SK-N-SH treated with all-trans-retinoic acid at 6 μM for 48 hours (cell line): ENCODE measurements at places on chromosomes 2 and 18.

DNA sequence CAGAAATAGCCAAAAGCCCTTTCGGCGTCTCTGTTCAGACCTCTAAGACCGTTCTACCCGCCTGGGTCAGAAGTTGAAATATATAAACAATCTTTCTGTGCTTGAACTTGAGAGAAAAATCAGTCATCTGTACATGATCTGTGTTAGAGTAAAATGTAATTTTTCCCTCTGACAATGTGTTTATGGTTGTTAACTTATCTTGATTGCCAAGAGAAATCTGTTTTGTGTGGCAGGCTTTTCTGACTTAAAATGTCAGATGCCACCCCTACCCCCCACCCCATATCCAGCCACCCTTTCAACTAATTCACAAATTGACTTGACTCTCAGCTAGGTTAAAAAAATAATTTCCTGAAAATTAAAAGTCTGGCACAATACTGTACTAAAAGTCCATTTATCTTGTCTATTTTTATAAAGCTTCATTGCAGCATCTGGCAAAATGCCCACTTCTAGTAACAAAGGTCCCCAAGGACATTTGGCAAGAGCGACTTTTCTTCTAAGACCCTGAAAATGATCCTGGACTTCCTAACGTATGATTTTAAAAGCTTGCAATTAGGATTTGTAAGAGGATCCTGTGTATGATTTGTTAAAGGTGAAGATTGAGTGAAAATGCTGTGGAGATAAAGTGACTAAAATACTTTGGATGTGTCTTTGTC, 304.2 kb downstream of the EPHA4 start:
- ATAC-seq, result no peak

GRCh38 chr2:209534228-209534627, 110.4 kb downstream of the MAP2 start:
- ATAC-seq, result no peak

DNA sequence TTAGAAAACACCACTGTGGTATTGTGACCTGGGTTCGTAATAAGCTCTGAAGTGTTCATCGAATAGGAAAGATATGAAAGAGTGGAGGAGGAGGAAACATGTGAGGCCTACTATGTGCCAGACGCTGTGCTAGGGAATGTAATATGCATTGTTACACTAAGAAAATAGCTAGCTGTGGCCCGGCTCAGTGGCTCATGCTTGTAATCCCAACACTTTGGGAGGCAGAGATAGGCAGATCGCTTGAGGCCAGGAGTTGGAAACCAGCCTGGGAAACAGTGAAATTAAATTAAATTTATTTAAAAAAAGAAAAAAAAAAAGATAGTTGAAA, 49.2 kb upstream of the ZNF397 start:
- no peak for ATAC-seq

DNA sequence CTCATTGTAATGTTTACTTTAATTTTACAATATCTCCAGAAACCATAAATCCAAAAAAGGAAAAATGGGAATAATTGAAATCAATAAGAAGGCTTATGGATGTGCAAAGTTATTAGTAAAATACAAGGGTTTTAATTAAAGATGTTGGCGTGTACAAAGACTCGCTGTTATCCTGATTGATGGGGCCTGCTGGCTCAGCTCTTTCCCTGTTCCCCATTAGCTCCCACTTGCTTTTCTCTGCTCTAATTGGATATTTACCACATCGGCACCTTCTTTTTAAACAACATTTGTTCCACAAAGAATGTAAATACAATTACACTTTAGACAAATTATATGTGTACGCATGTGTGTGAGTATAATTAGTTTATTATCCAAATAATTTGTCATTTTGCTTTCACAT, 796.6 kb downstream of the ERBB4 start:
- ATAC-seq, result no peak

- no peak for ATAC-seq
These were observed 394 bp downstream of the SCYGR3 start for GRCh38 chr2:227614246-227614645.

GRCh38 chr2:127715778-127716449, 14.6 kb downstream of the SFT2D3 start:
- no peak for ATAC-seq

- ATAC-seq, result no peak
These were observed 24.4 kb downstream of the SATB2 start for GRCh38 chr2:199433204-199433832.

DNA sequence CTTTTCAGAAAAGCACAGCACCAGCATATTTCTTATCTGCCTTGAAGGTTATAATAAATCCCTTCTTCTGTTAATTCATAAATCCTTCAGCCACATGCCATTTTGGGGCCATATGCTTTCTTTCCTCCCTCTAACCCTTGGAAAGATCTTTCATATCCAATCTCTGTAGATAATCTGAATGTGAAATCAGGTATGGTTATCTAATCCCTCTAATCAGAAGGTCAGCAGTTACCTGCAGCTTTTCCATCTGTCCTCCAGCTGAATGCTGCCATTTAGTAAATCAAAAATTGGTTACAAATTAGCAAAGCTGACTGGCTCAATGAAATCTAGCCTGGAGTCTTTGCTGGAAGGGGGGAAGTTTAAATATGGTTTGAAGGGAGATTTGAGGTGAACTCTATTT, 230.5 kb downstream of the PIK3C3 start:
- no peak for ATAC-seq

- ATAC-seq, result no peak
These were observed 36.7 kb downstream of the VIT start for GRCh38 chr2:36733215-36733614.

DNA sequence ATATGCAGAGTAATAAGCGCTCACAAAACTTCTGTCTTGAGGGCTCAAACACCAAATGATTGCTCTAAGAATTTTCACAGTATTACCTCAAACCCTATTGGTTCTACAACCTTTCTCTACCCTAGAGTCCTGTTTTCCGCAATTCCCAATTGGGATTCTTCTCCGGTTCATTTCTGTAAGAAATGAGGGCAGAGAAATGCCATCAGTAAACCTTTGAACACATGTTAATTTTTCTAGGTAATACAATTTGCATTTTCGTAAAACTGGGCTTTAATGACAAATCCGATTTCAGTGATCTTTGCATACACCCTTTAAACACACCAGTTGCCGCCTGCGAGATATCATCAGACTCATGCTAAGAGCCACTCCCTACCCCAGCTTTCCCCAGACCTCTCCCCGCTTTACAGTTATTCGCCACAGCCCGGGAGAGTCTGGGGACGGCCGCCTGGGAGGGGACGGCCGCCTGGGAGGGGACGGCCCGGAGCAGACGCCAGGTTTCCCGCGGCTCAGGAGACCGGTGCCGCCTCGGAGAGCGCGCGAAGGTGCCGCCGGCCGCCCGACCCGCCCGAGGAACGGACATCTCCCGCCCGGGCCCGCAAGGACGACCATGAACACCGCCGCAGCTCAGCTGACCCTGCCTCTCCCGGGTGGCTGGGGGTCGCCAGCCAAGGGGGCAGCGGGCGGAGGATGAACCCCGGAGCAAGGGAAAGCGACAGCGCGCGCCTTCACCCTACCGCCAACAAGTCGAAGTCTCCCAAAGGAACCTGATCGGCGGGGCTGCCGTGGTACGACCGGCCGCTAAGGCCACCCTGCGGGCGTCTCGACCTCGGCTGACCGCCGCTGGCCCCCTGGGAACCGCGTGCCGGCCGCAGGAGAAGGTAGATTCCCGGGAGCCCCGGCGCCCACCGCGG, 463 bp downstream of the SMC6 start:
- ATAC-seq, result peak; percentile 68

- ATAC-seq, result peak; percentile 45; the same call in 1 of the 3 replicates
These were observed 59.7 kb upstream of the PMAIP1 start for GRCh38 chr18:59839931-59840685.

GRCh38 chr2:5227062-5227699, 465.0 kb upstream of the SOX11 start:
- ATAC-seq, result no peak

DNA sequence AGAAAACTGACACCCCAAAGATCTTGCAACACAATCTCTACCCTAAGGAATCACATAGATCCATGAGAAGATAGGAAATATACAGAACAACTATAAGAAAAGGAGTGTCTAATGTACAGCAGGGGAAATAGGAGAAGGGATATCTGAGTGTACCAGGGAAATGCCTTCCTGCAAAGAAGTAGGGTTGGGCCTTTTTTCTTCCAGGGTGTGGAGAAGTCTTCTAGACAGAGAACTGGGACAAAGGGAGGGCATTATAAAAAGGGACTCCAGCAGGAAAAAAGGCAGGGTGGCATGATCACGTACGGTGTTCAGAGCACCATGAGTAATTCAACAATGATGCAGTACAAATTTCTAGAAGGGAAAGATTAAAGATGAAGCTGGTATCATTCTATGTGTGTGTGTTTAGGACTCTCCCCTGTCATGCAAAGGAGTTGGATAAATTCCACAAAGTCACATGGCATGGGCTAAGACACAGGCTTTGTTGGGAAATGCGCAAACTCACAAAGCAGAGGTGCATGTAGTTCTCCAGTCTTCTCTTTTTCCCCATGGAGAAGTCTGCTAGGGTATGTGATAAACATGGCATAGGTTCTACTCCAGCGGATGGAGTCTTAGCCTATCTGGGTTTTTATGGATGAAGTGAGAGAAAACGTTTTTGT, 6.7 kb upstream of the SEC11C start:
- no peak for ATAC-seq

DNA sequence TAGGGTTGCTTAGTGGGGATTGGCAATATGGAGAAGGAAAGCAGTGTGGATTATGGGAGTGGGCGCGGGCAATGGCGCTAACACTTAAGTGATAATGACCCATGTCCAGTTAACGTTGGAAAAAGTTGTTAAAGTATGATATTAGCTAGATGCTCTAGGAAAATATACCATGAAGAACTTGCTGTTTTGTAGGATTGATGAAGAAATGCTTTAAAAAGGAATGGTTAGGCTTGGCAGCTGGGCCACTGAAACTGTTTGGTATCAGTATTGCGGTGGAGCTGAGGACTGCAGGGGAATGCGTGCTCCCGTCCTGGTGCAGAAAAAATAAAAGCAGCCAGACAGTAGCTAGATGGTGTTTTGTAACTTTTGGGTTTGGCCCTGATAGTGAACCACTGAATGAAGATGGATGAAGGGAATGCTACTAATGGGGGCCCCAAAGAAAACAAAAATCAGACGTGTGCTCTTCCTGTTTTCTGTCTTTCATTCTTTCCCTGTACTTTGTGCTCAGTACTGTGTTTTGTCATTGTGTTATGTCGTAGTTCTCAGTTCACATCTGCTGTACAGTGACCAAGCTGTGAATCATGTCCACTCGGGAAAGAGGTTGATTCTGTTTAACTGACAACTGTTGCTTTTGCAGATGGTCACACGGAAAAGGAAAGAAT, 999 bp downstream of the INSIG2 start:
- ATAC-seq, result peak; percentile 76

DNA sequence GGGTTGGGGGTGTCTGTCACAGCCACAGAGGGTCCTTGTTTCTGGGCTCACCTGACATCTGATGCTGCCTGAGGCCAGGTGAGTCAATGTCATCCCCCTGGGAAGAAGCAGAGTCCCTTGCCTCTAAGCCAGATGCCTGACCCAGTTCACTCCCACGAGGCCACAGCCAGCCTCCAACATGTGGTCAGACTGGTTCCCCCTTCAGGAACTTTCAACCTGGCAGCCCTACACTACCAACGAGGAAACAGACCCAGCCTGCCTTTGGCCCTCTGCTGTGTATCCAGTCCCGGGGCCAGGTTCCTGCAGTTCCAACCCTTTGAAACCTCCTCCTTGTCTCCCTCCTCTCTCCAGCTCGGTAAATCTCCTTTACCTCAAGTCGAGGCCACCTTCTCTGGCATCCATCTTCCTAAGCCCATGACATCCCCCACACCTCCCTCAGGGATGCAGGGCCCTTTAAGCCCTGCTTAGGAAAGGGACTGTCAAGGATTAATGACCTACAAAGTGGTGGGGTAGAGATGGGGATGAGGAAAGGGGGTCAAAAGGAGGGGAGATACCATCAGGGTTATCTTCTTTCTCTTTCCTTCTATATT, 49.2 kb upstream of the SMAD2 start:
- ATAC-seq, result no peak

DNA sequence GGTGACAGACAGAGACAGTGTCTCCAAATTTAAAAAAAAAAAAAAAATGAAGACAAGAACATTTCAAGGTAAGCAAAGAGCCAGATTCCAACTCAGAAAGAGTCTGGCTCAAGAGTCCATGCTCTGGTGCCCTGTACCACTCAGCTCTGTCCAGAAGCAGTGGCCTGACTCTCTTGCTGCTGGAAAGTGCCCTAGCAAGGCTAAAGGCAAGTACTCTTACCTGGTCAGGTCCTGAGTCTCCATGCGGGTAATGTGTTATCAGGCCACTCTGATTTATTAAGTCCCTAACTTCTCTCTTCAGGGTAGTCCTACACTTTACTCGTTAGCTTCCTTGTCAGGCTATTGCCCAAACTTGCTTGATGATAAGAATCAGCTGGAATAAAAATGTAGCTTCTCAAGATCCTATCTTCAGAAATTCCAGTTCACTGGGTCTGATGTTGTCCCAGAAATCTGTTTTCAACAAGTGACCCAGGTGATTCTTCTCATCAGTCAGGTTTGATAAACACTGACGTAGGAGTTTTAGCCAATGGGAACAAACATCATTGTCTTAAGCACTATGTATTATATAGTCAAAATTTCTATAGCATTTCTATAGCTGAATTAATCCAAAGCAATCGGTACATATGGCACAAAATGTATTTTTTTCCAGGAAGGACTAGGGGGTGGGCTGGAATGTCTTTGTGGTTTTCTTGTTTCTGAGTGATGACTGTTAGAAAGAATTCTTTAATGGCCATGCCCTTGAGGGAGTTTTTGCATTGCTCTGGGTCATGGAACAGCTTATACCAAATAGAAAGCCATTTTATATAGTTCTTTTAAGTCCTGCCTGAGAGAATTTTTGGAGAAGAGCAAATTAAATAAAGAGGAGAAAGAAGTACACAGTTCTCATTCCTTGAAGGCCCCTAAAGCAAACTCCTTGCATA, 139.9 kb upstream of the DNMT3A start:
- ATAC-seq, result peak; percentile 53; the same call in 2 of the 3 replicates

GRCh38 chr2:137168552-137168951, 403.2 kb downstream of the THSD7B start:
- ATAC-seq, result peak; percentile 55

GRCh38 chr2:205748639-205749038, 66.3 kb downstream of the NRP2 start:
- ATAC-seq, result no peak

- no peak for ATAC-seq
These were observed 57.7 kb downstream of the PDCL3 start for GRCh38 chr2:100620481-100620880.
